ENCODE measurements at places on chromosomes 7 and 10.

GRCh38 chr7:46452561-46453135 is 531.6 kb upstream of the IGFBP3 start:
- DNase-seq, result no peak

GRCh38 chr10:14235566-14236195 is 95.0 kb downstream of the FRMD4A start:
- peak; percentile 46 for DNase-seq

DNA sequence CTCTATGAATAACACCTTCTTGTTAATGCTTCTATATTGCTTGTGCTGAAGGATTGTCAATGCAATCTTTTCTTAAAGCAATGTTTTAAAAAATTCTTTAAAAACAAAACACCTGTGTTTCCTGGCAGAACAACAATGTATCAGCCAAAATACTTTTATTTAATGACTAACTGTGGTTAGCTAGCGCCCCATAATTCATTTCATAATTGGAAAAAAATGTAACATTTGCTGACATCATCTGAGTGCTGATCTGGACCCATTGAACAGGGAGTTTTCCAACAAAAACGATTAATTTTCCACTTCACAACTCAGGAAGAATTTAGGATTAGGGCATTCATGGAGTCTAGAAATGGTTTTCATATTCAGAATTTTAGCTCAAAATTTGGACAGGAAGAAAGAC is 137.6 kb upstream of the CDK6 start:
- DNase-seq, result no peak

DNA sequence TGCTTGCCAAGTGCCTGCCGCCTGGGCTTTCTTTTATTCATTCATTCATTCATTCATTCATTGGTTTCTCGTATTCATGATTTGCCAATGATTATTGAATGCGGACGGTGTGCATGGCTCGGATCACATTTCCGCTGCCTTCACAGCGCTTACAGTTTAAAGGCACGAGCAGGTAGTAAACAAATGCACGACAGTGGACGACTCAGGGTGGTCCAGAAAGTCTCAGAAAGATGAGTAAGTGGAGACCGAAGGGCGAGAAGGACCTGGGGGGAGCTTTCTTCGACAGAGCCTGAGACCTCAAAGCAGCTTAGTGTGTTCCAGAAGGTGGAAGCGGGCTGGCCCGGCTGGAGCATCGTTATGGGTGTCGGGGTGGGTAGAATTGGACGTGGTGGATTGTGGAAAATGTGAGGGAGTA is 506 bp downstream of the MCM10 start:
- no peak for DNase-seq

DNA sequence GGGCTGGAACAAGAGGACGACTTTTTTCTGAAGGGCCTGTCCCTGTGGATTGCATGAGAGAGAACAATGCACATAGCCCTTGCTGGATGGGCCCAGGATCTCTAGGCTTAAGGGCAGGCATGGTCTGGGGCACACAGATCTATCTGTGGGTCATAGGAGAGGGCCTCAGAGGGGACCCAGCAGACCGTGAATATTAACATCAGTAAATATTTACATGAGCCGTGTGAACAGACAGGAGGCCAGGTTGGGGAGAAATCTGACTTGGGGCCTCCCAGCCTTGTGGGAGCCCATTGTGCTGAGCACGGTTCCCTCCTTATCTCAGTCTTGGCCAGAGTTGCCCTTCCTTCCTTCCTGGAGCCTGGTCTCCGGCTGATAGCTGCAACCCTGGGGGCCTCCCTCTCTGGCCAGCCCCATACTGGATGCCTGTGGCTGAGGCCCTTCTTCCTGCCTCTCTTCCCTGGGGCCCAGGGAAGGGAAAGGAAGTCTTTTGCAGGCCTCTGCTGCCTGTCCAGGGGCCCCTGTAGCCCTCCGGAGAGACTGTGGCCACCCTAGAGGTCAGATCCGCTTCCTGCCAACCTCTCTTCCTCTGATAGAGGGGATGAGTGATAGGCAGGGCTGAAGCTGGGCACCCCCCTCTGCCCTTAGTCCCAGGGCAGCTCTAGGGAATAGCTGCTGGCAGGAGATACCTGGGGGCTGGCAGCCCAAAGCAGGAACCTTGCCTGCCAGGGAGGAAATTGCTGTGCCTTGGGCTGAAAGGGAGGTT is 44.5 kb upstream of the TRIM8 start:
- no peak for DNase-seq

DNA sequence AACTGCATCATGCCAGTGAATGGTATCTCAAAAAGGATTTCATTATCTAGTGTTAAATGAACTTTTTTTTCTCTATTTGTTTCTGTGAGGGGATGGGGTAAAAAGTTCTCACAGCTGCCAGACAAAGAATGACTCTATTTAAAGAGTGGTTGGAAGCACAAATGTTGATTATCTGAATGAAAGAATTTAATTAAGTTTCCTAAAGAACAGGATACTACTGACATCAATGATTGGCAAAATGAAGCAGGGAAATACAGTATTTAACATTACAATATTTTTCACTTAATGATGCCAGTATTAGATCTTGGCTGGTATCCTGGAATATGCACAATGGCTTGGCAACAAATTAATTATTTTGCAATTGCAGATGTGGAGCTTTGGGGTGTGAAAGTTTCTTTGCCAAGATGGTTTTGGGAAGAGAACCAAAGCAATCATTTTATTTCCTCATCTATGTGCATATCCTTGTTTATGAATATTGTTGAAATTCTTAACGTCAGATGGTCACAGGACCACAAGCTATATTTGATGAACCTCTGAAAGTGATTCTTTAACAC is 336.8 kb downstream of the ARL4A start:
- DNase-seq, result no peak

DNA sequence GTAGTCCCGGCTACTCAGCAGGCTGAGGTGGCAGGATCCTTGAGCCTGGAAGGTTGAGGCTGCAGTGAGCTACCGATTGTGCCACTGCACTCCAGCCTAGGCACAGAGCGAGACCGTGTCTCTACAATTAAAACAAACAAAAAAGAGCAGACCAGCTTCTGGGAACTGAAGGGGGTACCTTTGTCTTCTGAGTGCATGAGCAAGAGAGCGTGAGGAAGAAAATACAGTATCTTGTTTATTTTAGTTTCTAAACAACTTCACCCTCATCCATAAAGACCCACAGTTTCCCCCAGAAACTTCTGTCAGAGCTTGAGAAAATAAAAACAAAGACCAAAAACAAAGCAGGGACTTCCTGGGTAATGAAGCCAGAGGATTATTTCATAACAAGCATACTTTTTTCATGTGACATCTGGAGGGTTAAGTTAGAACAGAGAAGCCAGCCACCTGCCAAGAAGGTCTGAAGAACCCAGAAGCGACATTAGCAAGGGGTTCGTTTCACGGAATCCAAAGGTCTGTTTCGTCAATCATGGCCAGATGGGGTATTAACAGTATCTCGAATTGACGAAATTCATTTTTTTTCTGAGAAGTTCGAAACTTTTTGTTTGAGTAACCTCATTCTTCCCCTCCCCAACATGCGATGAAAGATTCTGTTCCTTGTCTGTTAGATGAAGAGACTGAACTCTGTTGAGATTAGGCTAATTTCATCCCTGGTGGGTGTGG is 10.2 kb upstream of the IL2RA start:
- DNase-seq, result no peak

- no peak for DNase-seq
These were observed 144.1 kb downstream of the EMX2 start for GRCh38 chr10:117686606-117687005.

DNA sequence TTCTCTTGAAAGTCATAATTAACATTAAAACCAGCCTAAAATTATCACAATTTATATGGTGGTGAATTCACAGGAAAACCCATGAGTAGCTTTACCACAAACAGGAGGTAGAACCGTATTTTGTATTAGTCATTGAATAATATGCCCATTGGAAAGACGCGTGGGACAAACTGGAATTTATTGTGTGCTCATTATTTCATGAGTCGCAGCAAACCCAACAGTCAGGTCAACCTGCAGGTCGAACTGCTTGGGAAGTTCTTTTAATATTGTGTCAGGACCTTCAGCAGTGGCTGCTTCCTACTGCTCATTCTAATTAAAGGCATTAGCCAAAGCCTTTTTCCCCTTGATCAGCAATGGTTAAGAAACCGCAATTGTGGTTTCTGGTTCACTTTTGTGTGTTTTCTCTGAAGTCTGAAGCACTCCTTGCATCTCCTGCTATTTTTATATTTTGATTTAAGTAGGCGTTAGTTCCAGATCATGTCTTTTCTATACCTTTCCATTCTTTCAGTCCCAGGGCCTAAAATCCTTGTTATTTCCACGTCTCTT is 100.1 kb downstream of the RAB11FIP2 start:
- no peak for DNase-seq

DNA sequence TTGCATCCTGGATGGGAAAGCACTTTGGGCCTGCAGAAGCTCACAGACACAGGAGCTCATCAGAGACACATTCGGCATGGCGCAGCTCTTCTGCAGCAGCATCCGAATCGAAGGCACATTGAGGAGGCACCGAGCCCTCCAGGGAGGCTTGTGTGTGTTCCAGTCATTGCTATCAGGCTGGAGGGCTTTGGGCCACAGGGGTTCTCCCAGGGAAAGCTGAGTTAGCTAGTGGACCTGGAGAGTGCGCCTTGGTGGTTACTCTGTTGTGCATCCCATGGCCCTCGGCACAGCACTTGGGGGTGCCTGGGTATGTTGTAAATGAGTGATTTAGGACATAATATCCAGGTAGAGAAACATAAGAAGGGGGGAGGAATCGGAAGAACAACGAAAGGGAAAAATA is 388.7 kb upstream of the RNF32 start:
- DNase-seq, result no peak

GRCh38 chr7:112789453-112789816 is 758 bp downstream of the TMEM168 start:
- DNase-seq, result no peak

GRCh38 chr10:73043319-73043718 is 53.3 kb downstream of the P4HA1 start:
- DNase-seq, result no peak

Data from right hindlimb (tissue), 1 donor.